Naive thymus-derived CD4-positive, alpha-beta T cell (primary cell): ENCODE measurements at places on chromosomes 16 and 17.

GRCh38 chr16:84026606-84027005, 16.0 kb downstream of the SLC38A8 start:
- H3K4me1 ChIP-seq: peaks cover 4% of the 10 kb centered on the region
- H3K4me3 ChIP-seq: no peak overlapping the region
- H3K27me3 ChIP-seq: no peaks in the 10 kb centered on the region
- no peak for DNase-seq
- no peaks in the 10 kb centered on the region for H3K36me3 ChIP-seq

- no peak overlapping the region for H3K27ac ChIP-seq
- H3K27me3 ChIP-seq: no peaks in the 10 kb centered on the region
- H3K4me1 ChIP-seq: peaks cover 18% of the 10 kb centered on the region
- DNase-seq: no peak
- no peak overlapping the region for H3K4me3 ChIP-seq
- H3K36me3 ChIP-seq: no peaks in the 10 kb centered on the region
Measured at GRCh38 chr17:48045316-48046001, 2.7 kb upstream of the NFE2L1 start.

DNA sequence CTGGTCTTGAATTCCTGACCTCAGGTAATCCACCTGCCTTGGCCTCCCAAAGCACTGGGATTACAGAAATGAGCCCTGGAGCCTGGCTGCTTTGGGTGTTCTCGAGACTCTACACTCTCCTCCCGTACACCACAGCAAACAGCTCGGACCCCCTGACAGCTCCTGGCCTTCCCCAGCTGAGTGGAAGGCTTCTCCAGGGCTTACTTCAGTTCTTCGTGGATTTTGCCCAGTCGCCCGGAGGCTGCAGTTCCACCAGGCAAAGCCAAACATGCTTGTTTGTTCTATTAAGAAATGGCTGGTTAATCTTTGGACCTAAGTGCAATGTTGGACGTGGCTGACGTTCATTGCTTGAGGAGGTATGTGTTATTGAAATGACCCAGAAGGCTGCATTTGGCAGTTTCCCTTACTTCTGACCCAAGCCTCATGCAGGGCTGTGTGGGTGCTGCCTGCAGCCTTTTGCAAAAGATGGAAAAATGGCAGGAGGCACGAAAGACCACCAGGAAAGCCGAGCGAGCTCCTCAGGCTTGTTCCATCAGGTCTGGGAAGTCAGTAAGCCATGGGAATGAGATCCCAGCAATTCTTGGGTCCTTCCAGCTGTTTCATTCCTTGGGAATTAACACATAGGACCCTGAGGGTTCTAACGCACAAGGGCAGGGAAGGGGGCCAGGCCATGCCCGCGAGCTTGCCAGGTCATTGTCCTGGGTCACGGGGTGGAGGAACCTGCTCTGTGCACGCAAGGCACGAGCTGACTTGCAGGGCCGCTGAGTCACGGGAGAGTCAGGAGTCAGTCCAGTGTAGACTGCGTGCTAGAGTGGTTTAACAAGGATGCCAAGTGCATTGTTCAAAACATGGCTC, 23.9 kb upstream of the KLHDC4 start:
- H3K36me3 ChIP-seq: no peaks in the 10 kb centered on the region
- DNase-seq: no peak
- H3K4me1 ChIP-seq: no peaks in the 10 kb centered on the region
- H3K27me3 ChIP-seq: no peaks in the 10 kb centered on the region

GRCh38 chr16:51402298-51402697, 251.2 kb upstream of the SALL1 start:
- H3K4me3 ChIP-seq: no peak overlapping the region
- no peaks in the 10 kb centered on the region for H3K4me1 ChIP-seq
- no peak overlapping the region for H3K27ac ChIP-seq

- H3K4me1 ChIP-seq: no peaks in the 10 kb centered on the region
- H3K36me3 ChIP-seq: no peaks in the 10 kb centered on the region
- DNase-seq: no peak
- H3K4me3 ChIP-seq: no peak overlapping the region
- H3K27ac ChIP-seq: no peak overlapping the region
- H3K27me3 ChIP-seq: no peaks in the 10 kb centered on the region
Measured at GRCh38 chr17:28501421-28502284, 4.5 kb upstream of the FOXN1 start.

DNA sequence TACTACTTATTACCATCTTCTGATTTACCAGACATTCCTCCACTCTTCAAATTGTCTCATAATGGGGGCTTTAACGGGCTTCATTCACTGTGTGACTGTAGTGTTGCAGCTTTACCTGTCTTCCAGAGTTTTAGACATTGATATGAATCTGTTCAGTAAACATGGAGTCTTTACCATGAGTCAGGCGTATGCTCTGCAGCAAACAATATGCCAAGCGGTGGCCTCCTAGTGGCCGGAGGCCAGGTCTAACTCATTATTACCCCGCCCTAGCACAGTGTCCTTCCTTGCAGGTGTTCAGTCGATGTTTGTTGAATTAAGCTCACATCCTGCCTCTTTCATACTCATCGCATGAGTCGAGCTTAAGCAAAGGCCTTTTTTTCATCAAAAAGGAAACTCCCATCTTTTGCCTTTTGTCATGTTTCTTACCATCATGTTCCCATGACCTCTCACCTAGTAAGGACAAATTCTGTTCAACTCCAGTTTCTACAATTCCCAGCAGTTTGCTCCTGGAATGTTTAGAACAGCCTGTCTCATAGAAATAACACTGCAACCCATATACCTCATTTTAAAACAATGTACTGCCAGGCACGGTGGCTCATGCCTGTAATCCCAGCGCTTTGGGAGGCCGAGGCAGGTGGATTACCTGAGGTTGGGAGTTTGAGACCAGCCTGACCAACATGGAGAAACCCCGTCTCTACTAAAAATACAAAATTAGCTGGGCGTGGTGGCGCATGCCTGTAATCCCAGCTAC, 39.4 kb downstream of the TUBD1 start:
- H3K27me3 ChIP-seq: no peaks in the 10 kb centered on the region
- no peaks in the 10 kb centered on the region for H3K36me3 ChIP-seq
- H3K4me1 ChIP-seq: peaks cover 24% of the 10 kb centered on the region

DNA sequence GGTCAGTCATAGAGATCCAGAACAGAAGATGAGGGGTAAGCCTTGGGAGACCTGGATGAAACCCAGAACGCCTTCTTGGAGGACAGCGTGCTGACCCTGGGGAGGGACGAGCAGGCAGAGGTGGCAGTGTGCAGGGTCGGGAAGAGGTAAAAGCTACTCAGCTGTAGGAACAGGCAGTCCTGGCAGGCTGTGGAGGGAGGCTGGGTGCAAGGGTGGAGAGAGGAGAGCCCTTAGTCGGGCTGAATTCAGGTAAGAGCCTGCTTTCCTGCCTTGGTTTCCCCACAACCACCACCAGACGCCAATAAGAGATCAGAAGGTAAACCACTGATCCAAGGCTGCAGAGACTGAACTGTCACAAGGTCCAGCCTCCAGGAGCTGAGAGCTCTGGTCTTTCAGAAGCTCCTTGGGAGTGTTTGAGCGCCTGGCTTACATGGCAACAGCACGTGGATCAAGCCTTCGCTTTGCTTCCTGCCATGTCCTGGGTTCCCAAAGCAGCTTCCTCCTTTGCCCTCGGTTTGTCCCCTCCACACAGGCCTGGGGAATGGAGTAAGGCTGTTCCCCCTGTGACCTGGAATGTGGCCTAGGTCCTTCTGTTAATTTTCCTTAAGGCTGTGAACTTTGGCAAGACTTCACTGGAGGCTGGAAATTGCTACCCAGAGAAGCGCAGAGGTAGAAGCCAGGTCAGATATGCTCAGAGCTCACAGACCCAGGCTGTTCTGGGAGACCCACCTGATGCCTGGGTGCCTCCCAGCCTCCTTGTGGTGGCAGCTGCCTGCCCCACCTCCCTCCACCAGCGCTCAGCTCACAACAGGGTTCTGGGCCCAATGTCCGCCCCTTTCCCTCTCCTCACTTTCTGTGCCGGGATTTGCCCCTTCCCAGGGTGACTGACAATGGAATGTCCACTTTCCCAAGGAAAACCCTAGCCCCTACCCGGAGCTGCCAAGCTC, 3.9 kb upstream of the PDK2 start:
- H3K27ac ChIP-seq: no peak overlapping the region
- no peaks in the 10 kb centered on the region for H3K27me3 ChIP-seq
- DNase-seq: no peak

DNA sequence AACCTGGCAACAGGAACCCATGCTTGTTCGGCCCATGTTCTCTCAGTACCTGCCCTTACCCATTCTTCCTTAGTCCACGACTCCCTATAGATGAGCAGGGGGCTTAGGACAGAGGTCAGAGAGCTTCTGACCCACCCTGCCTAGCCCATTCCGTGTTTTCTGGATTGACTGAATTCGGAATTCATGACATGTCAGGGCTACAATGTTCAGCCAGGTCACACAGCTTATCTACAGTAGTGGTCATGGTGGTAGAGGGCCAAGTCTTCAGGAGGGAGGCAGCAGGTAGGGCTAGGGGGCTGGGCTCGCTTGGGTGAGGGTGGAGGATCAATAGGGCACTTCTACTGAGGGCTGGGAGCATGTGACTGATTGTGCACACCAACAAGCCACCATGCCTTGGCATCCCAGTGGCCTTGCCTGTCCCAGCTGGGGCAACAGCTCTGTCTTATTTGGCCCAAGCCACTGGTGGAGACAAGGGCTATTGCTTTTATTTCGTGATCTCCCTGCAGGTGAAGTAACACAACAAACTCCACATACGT, 3.1 kb downstream of the HEXIM2 start:
- no peaks in the 10 kb centered on the region for H3K27me3 ChIP-seq
- no peak for DNase-seq
- no peaks in the 10 kb centered on the region for H3K36me3 ChIP-seq
- no peak overlapping the region for H3K27ac ChIP-seq

DNA sequence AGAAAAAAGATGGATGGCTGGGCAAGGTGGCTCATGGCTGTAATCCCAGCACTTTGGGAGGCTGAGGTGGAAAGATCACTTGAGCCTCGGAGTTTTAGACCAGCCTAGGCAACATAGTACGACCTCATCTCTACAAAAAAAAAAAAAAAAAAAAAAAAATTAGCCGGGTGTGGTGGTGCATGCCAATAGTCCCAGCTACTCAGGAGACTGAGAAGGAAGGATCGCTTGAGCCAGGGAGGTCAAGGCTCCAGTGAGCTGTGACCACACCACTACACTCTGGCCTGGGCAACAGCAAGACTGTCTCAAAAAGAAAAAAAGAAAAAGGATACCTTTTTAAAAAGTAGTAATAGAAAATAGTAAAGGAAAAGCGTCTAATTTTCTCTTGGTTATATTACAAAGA, 20.7 kb downstream of the ZNF652 start:
- no peaks in the 10 kb centered on the region for H3K27me3 ChIP-seq
- no peak overlapping the region for H3K4me3 ChIP-seq
- no peak overlapping the region for H3K27ac ChIP-seq
- H3K36me3 ChIP-seq: no peaks in the 10 kb centered on the region
- no peak for DNase-seq

- H3K36me3 ChIP-seq: no peaks in the 10 kb centered on the region
- H3K4me1 ChIP-seq: peaks cover 5% of the 10 kb centered on the region
- H3K27ac ChIP-seq: no peak overlapping the region
- no peak overlapping the region for H3K4me3 ChIP-seq
- H3K27me3 ChIP-seq: no peaks in the 10 kb centered on the region
Measured at GRCh38 chr16:31113121-31114120, 4.0 kb upstream of the KAT8 start.

GRCh38 chr17:73599599-73599998, 44.6 kb downstream of the SDK2 start:
- no peak overlapping the region for H3K4me3 ChIP-seq
- H3K4me1 ChIP-seq: peaks cover 17% of the 10 kb centered on the region
- H3K36me3 ChIP-seq: no peaks in the 10 kb centered on the region
- no peak for DNase-seq
- no peak overlapping the region for H3K27ac ChIP-seq

- H3K27ac ChIP-seq: no peak overlapping the region
- no peaks in the 10 kb centered on the region for H3K27me3 ChIP-seq
- H3K36me3 ChIP-seq: no peaks in the 10 kb centered on the region
Measured at GRCh38 chr16:31695667-31696066, 168.0 kb downstream of the AHSP start.

- H3K27me3 ChIP-seq: no peaks in the 10 kb centered on the region
- no peak overlapping the region for H3K27ac ChIP-seq
- no peaks in the 10 kb centered on the region for H3K36me3 ChIP-seq
- H3K4me1 ChIP-seq: peaks cover 14% of the 10 kb centered on the region
- DNase-seq: no peak
Measured at GRCh38 chr16:3623642-3624041, 12.2 kb upstream of the SLX4 start.

DNA sequence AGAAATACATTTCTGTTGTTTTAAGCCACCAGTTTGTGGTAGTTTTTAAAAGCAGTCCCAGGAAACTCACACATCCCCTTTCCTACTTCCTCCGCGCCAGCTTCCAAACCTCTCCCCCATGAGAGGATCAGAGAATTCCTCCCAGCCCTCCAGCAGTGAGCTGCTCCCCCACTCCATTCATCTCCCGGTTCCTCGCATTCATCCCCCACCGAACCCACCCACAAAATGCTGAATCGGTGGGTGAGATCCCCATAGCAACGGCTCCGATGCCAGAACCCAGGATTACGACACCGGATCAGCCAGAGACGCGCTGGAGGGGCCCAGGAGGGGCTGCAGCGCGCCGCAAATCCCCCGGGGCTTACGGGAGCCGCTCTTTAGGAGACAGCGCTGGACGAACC, 251.4 kb upstream of the RPL38 start:
- H3K27me3 ChIP-seq: no peaks in the 10 kb centered on the region
- no peak for DNase-seq
- no peak overlapping the region for H3K27ac ChIP-seq
- no peaks in the 10 kb centered on the region for H3K36me3 ChIP-seq
- H3K4me1 ChIP-seq: no peaks in the 10 kb centered on the region

DNA sequence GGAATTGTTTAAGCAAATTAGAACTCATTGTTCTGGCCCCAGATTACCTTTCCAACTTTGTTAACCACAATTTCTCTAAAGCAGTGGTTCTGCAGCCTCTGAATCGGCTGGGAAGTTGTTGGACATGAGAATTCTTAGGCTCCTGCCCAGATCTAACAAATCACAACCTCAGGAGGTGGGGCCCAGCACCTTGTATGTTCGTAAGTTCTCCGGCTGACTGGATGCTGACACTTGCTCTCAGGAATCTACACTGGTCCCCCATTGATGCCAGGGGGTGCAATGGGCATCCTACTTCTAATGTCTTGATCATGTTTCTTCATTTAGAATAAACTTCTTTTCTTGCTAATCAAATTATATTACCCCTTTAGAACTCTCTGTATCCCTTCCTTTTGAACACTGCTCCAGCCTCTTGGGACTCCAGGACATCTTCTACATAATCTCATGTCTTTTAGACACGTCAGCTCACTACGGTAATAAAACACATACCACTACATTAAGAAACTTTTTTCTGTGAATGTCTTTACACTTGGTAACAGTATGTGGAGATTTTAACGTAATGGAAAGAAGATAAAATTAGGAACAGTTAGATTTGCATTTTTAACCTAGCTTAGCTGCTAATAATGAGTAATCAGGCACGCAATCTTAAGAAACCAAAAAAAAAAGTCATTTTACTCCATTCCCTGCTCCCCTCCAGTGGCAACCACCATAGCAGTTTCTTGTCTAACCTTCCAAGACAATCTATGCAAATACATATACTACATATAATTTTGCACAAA, 143.2 kb downstream of the ITFG1 start:
- no peak overlapping the region for H3K4me3 ChIP-seq
- no peak for DNase-seq
- H3K27ac ChIP-seq: no peak overlapping the region
- no peaks in the 10 kb centered on the region for H3K4me1 ChIP-seq

GRCh38 chr16:47467501-47467900, 6.4 kb downstream of the PHKB start:
- H3K4me3 ChIP-seq: no peak overlapping the region
- H3K27ac ChIP-seq: no peak overlapping the region
- DNase-seq: no peak
- H3K36me3 ChIP-seq: no peaks in the 10 kb centered on the region

- no peaks in the 10 kb centered on the region for H3K4me1 ChIP-seq
- no peak overlapping the region for H3K27ac ChIP-seq
- H3K4me3 ChIP-seq: no peak overlapping the region
- H3K27me3 ChIP-seq: no peaks in the 10 kb centered on the region
- no peak for DNase-seq
Measured at GRCh38 chr16:2450535-2450934, 9.4 kb upstream of the TEDC2 start.
